ENCODE measurements at places on chromosomes 7 and 10.

GRCh38 chr10:102698894-102699293, 15.3 kb downstream of the ARL3 start:
- DNase-seq: no peak

- no peak for DNase-seq
Observed at GRCh38 chr7:70008466-70008865, 410.2 kb downstream of the AUTS2 start.

DNA sequence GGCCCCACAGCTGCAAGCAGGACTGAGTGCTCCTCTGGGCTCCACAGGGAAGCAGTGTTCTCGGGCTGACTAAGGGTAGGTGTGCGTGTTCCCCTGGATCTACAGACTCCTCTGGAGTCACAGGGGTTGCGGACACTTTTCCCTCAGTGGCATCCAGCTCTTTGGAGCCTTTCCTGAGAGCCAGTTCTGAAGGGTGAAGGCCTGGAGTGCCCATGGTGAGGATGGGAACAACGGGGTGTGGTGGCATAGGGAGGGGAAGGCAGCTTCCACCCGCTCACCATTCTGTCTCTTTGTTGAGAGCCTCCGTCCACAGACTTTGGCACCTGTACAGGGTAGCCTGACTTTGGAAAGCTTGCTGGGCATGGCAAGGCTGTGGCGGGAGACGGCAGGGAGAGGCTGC, 104.1 kb upstream of the PCBD1 start:
- DNase-seq: no peak

GRCh38 chr10:43078986-43079273, 2.1 kb downstream of the RET start:
- no peak for DNase-seq

DNA sequence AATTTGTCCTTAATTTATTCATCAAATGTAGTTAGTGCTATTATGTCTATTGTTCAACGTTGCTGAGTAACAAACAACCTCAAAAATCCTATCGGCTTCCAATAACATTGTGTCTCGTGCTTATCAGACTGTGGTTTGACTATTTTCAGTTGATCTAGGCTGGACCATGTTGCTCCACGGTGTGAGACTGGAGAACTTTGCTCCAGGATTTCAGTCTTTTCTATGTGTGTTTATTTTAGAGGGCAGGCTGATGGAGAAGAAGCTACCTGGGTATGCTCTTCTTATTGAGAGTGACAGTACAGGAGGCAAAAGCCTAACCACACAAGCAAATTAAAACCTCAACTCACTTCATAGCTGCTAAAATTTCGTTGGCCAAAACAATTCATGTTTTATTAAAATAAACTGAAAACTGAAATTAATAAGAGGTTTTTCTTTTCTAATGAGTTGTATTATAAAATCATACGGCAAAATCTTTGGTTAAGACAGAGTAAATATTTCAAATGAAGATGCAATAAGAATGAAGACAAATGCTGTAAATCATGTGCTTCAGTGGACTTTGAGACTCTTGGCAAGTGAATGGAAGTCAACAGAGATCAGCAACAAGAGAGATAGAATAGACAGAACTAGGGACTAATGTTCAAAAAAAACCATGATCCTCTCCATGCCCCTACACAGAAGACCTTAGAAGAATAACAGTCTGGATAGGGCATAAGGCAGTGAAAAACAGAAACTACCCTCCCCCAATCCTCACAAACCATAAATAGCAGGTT, 418.0 kb upstream of the ETV1 start:
- no peak for DNase-seq

GRCh38 chr7:112212571-112212970, 6.1 kb downstream of the ZNF277 start:
- DNase-seq: no peak

- no peak for DNase-seq
Observed at GRCh38 chr7:70545214-70545613, 586.7 kb upstream of the GALNT17 start.

DNA sequence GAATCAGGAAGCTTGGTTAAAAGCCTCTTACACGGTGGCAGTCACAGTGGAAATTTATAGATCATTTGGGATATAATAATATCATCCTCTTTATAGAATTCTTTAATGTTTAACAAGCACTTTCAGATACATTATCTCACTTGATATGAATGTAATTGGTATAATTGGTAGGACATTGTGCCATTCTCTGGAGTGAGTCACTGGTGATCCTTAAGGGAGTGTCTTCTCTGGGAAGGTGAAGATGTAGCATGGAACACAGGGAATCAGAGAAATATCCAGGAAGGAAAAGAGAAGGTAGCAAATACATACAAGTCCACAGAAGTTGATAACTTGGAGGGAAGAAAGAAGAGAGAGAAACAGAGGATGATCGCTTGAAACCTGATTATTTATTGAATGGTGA, 9.8 kb downstream of the PTPRZ1 start:
- DNase-seq: no peak
